ENCODE measurements at places on chromosomes 3 and 15.

DNA sequence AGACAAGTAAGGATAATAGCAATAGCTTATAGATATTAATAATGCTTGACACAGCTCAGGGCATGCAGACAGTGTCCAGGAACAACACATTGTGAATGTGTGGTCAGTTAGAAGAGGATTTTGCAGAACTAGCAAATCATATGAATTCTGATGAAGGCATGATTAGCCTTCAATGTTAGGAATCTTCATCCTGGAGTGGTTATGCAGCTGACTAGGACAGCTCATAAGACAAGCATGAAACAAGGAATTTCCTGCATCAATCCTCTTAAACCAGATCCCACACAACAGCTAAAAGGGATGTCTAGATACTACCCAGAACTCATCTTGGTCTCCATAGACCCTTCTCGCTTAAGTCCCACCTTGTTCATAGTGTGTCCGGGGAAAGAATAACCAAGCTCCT lies 499.0 kb upstream of the ATP11B start:
- DNase-seq = no peak

DNA sequence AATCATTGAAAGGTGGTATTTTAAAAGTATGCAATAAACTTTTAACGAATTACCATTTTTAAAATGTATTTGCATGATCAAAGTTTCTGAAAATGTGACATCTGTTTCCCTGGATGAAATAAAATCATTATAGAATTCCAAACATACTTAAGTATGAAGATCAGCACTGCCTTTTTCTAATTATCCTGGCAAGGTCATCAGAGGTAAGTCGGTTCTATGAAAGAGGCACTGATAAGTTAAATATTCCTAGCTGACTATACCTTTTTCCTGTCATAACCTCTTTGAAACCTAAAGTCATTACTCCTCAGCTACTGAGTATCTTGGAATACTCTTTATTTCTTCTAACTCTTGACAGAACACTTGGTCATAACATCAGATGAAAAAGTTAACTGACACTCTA lies 406.1 kb upstream of the ALCAM start:
- no peak for DNase-seq

- DNase-seq = no peak
Measured at GRCh38 chr3:108183181-108183580, 39.0 kb downstream of the IFT57 start.

GRCh38 chr3:168424059-168424734 lies 328.5 kb upstream of the GOLIM4 start:
- no peak for DNase-seq
